Karpas-422 (cell line): ENCODE measurements at places on chromosomes 7 and 10. TPM values are rescaled to one million over a fixed set of nuclear protein-coding genes. Genes with fewer than 3 reads are reported as not detected.

GRCh38 chr7:148060724-148061123, 529.8 kb upstream of the C7orf33 start:
- no peak for DNase-seq

The LRRD1 gene
- total RNA-seq: not detected in 2 replicates

GRCh38 chr10:47243791-47244190, 56.2 kb upstream of the GDF10 start:
- DNase-seq: no peak

The LBX1 gene
- total RNA-seq: not detected in 2 replicates

GRCh38 chr10:119416855-119417254, 125.7 kb downstream of the RGS10 start:
- peak; percentile 88 for DNase-seq

DNA sequence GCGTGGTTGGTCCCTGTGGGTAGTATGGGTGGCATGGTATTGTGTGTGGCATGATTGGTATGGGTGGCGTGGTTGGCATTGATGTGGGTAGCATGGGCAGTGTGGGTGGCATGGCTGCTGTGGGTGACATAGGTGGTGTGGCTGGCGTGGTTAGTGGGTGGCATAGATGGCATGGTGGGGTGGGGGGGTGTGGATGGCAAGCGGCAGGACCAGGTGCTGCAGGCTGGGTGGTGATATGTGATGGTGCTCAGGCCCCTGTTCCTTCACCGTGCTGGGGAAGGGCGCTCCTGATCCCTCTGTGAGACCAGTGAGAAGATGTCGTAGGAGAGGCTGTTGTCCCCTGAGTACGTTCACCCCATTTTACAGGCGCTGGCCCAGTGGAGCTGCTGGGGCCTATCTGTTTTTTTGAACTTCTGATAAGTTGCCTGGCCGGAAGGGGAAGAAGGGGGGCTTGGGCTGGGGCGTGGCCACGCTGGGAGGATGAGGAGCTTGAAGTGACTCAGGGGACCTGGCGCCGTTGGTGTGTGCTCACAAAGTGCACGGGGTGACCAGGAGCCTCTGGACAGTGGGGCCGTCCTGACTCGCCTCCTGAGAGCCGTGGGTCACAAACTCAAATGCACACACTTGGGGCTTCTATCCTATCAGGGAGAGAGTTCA, 17.5 kb downstream of the INPP5A start:
- DNase-seq: peak; percentile 88

- DNase-seq: no peak
Observed at GRCh38 chr7:73839743-73840714, 2.3 kb downstream of the METTL27 start.

DNA sequence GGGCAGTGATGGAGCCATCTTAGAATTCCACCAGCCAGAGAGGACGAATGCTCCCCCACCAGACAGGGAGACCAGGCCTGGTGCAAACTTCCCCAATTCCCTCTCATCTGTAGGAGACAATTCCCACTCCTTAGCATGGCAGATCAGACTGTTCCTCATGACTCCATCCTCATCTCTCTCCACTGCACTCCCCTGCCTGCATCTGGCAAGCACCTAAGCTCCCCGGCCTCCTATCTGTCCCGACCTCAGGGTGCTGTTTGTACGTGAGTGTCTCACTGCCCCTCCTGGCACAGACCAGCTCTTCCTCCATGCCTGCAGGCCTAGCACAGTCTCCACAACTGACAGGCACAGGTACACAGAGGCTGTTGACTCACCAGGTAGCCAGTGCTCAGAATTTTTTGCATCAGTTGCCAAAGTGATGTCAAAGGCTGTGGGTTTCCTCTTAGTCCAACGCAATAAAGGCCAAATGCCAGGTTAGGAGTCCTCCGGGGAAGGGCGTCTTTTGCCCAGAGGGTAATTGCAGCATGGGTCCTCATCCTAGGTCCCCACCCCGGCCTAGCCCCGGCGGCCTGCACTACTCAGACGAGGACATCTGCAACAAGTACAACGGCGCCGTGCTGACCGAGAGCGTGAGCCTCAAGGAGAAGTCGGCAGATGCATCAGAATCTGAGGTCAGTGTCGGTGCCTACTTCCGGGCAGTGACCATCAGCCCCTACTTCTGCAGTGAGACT, 436.8 kb upstream of the FOXK1 start:
- no peak for DNase-seq
